ENCODE measurements at places on chromosomes 2 and 18.

GRCh38 chr2:85523062-85523902 is 15.7 kb upstream of the MAT2A start:
- DNase-seq = no peak

- peak; percentile 47 for DNase-seq
These were observed 233.3 kb downstream of the LDLRAD4 start for GRCh38 chr18:13451661-13452387.

- DNase-seq = no peak
These were observed 27.0 kb upstream of the THUMPD2 start for GRCh38 chr2:39805936-39806608.

GRCh38 chr18:11034884-11035283 is 114.5 kb downstream of the PIEZO2 start:
- DNase-seq = peak; percentile 60

GRCh38 chr2:241008711-241009121 is 10.3 kb downstream of the SNED1 start:
- no peak for DNase-seq

DNA sequence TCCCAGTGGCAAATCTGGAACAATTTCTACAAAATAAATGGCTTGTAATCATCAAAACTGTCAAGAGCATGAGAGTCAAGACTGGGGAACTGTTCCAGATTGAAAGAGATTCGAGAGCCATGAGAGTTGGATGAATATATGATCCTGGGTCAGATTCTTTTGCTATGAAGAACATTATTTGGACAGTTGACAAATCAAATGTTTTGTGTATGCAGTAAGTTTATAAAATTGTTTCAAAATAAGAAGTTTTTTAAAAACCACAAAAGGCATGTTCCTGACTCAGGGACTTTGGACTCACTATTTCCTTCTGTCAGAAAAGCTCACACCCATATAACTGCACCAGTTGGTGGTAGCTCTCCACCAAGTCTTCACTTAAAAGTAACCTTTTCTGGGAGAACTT is 38.5 kb downstream of the ROCK2 start:
- no peak for DNase-seq

Measured in inflammatory macrophage treated with lipopolysaccharide for 1 hour (primary cell).